ENCODE measurements at places on chromosomes 12 and 14. TPM values are rescaled to one million over a fixed set of nuclear protein-coding genes. Genes with fewer than 3 reads are reported as not detected.

CLEC1B gene
- 0.48 TPM for polyA plus RNA-seq

TPPP2 gene
- 3.7 TPM for polyA plus RNA-seq

GRCh38 chr14:104359301-104359968 lies 220.1 kb upstream of the C14orf180 start:
- DNase-seq: no peak

ARHGDIB gene
- polyA plus RNA-seq: 53.3 TPM

GRCh38 chr14:90853116-90853515 lies 36.9 kb upstream of the TTC7B start:
- no peak for DNase-seq

GRCh38 chr14:21537090-21537424 lies 10.9 kb upstream of the SALL2 start:
- DNase-seq: no peak

GRCh38 chr14:100103250-100104005 lies 38.2 kb downstream of the EVL start:
- no peak for DNase-seq

SLCO1A2 gene
- 0.33 TPM for polyA plus RNA-seq
